NCI-H524 (cell line): ENCODE measurements at places on chromosomes 2 and 18.
A peak's percentile ranks its signal among the peaks of the same experiment; 100 is the strongest.

- no peak for DNase-seq
Measured at GRCh38 chr2:44016282-44016681, 20.5 kb upstream of the LRPPRC start.

DNA sequence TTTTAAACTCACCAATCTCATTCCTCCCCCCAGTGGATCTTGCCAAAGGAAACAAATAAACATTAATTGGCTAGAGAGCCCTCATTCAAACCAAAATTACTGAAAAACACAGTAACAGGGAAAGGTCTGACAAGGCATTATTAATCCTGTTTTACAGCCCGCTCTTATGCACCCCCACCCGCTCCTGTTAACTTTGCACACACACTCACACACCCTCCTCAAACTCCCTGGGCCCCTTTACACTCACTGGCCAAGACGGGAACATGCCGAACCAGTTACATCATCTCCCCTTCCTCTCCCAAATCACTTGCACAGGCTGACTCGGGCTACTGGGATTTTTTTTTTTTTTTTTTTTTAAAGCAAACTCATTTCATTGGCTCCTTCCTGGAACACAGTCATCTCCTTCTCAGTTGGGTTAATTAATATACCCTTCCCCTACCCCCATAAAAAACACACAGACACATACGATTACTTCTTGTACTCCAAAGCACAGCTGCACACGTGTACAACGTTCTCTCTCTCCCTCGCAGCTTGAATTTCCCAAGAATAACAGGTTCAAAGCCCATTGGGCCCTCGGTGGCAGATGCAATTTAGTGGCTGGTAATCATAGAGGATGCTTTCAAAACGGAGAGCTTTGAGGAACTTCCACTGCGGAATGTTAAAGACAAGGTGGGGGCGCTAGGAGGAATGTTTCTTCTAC is 31.8 kb downstream of the KLF7 start:
- peak; percentile 86 for DNase-seq

GRCh38 chr18:58135701-58136331 is 91.8 kb downstream of the NEDD4L start:
- DNase-seq = peak; percentile 13

- DNase-seq = no peak
Measured at GRCh38 chr18:49340446-49340845, 120.0 kb downstream of the DYM start.

DNA sequence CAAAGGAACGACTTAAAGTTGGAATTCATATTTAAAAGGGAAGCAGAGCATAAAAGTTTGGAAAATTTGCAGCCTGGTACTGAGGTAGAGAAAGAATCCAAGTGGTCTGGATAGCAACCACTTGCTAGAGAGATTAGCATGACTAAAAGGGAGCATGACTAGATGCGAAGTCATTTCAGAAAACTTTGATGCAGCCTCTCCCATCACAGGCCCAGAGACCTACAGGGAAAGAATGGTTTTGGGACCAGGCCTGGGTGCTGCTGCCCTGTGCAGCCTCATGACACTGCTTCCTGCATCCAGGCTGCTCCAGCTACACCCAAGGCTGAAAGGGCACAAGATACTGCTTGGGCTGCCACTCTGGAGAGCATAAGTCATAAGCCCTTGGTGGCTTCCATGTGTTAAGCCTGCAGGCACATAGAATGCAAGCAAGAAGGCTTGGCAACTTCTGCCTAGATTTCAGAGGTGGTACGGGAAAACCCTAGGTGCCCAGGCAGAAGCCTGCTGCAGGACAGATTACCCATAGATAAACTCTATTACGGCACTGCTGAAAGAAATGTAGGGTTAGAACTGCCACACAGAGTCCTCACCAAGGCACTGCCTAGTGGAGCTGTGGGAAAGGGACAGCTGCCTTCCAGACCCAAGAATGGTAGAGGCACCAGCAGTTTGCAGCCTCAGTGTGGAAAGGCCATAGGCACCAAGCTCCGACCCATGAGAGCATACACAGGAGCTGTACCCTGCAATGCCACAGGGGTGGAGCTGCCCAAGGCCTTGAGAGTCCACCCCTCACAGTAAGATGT is 12.6 kb upstream of the CHN1 start:
- DNase-seq = no peak

GRCh38 chr18:47964053-47964452 is 33.6 kb upstream of the SMAD2 start:
- no peak for DNase-seq

- no peak for DNase-seq
Measured at GRCh38 chr2:84805250-84805958, 75.5 kb downstream of the TRABD2A start.

DNA sequence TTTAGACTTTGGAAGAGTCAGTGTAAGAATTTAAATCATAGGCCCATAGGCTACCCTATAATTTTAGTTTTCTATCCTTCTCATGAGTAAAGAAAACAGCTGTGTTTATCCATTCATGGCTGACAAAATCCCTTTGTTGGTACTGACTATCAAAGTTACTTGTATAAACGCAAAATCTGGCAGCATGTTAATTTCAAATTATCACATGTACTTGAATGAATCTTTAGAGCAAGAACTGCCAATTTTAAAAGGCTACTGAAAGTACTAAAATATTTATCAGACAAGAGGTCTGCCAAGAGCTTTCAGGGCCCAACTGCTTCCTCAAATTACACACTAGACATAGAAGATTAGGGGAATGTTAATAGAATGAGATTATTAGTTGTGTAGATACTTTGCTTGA is 66.6 kb downstream of the MYL12B start:
- DNase-seq = peak; percentile 16

DNA sequence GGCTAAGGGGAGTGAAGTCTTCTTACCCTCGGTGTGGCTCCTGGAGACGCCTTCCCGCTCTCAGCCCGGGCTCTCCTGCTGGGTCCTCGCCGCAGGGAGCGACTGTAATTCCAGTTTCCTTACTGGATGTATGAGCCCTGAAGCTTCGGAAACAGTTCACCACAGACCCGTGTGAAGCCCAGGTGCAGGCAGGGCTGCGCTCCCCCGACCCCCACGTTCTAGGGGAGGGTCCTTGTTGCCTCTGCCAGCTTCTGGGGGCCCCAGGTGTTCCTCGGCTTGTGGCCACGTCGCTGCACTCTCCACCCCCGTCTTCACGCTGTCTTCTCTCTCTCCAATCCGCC is 5.1 kb upstream of the ASB1 start:
- DNase-seq = no peak

DNA sequence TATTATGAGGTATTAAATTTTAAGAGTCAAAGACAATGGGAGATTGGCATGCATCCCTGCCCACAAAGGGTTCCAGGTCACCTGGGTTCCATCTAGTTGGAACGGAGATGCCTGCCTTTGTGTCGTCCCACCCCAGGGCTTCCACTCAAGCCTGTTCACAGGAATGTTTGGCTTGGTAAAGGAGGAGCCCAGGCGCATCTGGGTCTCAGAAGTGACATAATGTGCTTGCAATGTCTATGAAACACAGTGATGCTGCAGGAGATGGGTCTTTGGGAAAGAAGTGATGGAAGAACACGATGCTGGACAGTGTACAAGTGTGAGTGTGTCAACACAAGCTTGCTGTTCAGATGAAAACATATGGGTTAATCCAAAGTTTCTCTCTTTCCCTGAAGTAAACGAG is 49.6 kb upstream of the ZNF396 start:
- DNase-seq = no peak

DNA sequence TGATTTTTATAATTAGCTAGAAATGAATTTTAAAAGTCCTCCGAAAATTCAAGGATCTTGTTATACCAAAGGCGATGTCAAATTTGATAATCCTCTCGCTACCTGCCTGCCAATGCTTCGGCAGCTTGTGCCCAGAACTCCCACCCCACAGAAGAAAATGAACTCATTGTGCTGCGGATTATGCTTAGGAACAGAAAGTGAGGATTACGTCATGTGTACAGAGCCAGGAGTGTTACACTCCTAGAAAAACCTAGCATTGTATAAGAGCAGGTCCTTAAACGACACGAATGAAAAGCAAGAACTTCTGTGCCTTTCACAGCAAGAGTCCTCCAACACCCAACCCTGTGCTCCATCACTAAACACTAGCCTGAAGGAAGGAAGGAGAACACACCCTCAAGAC is 168.3 kb downstream of the RNF152 start:
- no peak for DNase-seq

DNA sequence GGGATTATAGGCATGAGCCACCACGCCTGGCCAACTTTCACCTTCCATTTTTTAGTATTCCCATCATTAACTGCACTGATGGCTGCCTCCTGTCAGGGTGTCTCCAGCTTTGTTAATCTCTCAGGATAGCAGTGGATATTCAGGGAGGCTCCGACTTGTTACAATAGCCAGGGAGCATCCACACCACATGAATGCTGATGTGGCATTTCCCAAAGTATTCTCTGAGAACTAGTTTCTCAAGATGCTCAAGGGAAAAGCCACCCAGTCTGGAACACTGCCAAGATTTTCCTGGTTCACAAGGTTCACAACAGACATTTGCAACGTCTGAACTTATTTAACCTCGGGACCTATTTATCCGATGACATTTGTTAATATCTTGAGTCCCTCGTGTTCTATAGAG is 33.8 kb downstream of the ZNF519 start:
- DNase-seq = no peak

GRCh38 chr2:186659383-186659782 is 34.5 kb upstream of the FAM171B start:
- no peak for DNase-seq

GRCh38 chr18:3014503-3015203 is 1.7 kb upstream of the LPIN2 start:
- no peak for DNase-seq

- DNase-seq = peak; percentile 100
Measured at GRCh38 chr2:45918463-45919159, 267.1 kb downstream of the PRKCE start.

- no peak for DNase-seq
Measured at GRCh38 chr18:46222710-46223360, 118.7 kb downstream of the HAUS1 start.
